ENCODE measurements at places on chromosomes 3 and 15.

DNA sequence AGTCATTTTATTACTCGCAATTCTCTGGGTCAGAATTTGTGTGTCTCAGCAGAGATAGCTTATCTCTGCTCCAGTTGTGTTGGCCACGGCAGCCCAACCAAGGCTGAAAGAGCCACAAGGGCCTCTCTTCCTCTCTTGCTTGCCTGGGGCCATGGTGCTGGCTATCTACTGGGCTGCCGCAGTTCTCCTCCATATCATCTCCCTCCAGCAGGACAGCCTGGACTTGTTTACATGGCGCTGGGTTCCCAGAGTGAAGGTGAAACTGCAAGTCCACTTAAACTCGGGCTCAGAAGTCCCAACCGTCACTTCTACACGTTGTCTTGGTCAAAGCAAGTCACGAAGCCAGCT lies 134.8 kb downstream of the UACA start:
- peaks cover 29% of the 10 kb centered on the region for H3K27me3 ChIP-seq
- H3K4me3 ChIP-seq, result no peak overlapping the region
- no peak for DNase-seq
- H3K27ac ChIP-seq, result no peak overlapping the region

DNA sequence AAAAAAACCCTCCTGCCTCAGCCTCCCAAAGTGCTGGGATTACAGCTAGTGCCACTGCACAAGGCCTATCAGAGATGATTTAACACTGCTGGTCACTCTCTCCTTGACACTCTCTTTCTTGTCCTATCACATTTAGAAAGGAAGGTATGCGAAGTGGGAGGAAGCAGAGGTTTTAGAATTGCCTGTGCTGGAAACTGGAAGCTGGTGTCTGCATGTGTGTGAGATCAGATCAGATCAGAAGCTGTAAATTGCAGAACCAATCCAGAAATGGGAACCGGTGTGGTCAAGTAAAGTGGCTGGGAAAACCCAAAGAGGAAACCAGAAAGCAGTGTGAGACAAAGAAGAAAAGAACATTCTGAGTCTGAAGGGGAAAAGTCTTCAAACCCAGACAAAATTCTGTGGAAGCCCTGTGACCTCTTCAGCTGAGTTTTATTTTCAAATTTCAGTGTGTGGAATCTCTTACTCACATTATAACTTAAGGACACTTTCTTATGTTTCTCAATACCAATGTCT lies 2.8 kb downstream of the EFHB start:
- peaks cover 28% of the 10 kb centered on the region for H3K4me1 ChIP-seq
- H3K27ac ChIP-seq, result no peak overlapping the region
- no peak overlapping the region for H3K4me3 ChIP-seq
- peak; percentile 30 for DNase-seq

GRCh38 chr3:114365909-114366308 lies 72.1 kb downstream of the TIGIT start:
- H3K36me3 ChIP-seq, result no peaks in the 10 kb centered on the region
- H3K27ac ChIP-seq, result no peak overlapping the region
- no peaks in the 10 kb centered on the region for H3K27me3 ChIP-seq
- H3K4me1 ChIP-seq, result no peaks in the 10 kb centered on the region
- DNase-seq, result no peak

- no peaks in the 10 kb centered on the region for H3K27me3 ChIP-seq
- H3K36me3 ChIP-seq, result peaks cover 2% of the 10 kb centered on the region
- DNase-seq, result no peak
- H3K27ac ChIP-seq, result no peak overlapping the region
- H3K4me1 ChIP-seq, result no peaks in the 10 kb centered on the region
Observed at GRCh38 chr3:177633671-177634207, 436.5 kb upstream of the TBL1XR1 start.

DNA sequence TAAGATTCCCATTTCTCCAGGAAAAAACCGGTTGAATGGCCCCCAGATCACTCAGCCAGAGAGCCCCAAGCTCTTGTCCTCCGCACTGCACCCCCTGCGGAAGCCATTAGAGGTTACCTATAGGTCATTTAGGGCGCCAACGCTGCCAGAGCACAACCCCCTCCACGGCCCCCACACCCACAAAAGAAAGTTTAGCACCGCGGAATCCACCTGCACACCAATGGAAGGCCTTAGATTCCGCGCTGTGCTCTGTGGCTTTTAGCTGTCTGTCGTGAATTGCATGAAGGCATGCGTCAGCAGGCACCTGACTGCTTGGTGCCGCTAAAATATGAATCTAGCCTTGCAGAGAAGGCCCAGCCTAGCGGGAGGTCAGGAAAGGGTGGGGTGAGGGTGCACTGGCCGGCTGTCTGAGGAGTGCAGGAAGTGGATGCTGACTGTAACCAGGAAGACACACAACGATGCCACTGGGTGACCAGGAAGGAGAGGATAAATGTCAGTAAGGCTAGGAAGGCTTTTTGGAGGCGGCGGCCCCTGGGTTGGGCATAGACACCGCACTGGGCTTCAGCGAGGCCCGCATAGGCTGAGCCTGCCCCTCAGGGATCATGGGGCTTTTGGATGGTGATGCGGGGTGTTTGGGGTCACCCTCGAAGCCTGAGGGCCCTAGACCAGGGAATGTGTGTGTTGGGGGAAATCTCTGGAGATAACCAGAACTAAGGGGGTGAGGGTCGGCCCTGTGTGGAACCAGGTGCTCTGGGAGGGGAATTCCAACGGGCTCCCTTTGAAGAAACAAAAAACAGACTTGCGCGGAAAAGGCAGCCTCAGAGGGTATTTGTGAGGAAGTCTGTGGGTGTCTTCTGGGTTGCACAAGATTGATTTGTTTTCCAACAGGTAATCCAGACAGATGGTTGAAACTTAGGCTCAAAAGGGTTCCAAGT lies 976 bp upstream of the NUP210 start:
- peak overlapping the region; percentile 97 for H3K27ac ChIP-seq
- peaks cover 31% of the 10 kb centered on the region for H3K36me3 ChIP-seq
- peaks cover 67% of the 10 kb centered on the region for H3K4me1 ChIP-seq
- no peaks in the 10 kb centered on the region for H3K27me3 ChIP-seq
- DNase-seq, result peak; percentile 88

GRCh38 chr15:95590533-95591044 lies 739.9 kb upstream of the NR2F2 start:
- H3K4me3 ChIP-seq, result no peak overlapping the region
- H3K4me1 ChIP-seq, result no peaks in the 10 kb centered on the region
- H3K36me3 ChIP-seq, result no peaks in the 10 kb centered on the region
- peaks cover 9% of the 10 kb centered on the region for H3K27me3 ChIP-seq
- DNase-seq, result no peak
- H3K27ac ChIP-seq, result no peak overlapping the region

GRCh38 chr3:141878817-141879216 lies 2.4 kb downstream of the ATP1B3 start:
- no peaks in the 10 kb centered on the region for H3K27me3 ChIP-seq
- no peak for DNase-seq
- H3K4me1 ChIP-seq, result peaks cover 55% of the 10 kb centered on the region
- H3K4me3 ChIP-seq, result peak overlapping the region; percentile 93
- H3K36me3 ChIP-seq, result peaks cover 33% of the 10 kb centered on the region

DNA sequence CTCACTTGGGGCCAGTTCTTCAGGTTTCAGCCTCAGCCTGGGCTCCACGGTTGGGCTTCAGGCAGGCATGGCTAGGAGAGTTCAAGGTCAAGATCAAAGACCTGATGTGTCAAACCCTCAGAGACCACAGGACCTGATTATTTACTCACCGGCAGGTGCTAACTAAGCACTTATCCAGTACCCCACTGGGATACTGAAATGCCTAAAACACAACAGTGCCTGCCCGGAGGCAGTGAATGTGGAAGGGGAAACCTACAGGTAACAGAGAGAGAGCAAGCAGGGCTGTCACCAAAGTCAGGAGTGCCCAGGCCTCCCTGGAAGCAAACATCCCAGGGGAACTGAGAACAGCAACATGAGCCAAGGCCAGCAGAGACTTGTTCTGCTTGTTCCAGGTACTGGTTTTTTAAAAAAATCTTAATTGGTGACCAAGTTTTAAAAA lies 6.7 kb downstream of the IDH2 start:
- peak overlapping the region; percentile 87 for H3K27ac ChIP-seq
- peaks cover 70% of the 10 kb centered on the region for H3K4me1 ChIP-seq
- H3K36me3 ChIP-seq, result peaks cover 59% of the 10 kb centered on the region
- peak; percentile 51 for DNase-seq
- peak overlapping the region; percentile 60 for H3K4me3 ChIP-seq

DNA sequence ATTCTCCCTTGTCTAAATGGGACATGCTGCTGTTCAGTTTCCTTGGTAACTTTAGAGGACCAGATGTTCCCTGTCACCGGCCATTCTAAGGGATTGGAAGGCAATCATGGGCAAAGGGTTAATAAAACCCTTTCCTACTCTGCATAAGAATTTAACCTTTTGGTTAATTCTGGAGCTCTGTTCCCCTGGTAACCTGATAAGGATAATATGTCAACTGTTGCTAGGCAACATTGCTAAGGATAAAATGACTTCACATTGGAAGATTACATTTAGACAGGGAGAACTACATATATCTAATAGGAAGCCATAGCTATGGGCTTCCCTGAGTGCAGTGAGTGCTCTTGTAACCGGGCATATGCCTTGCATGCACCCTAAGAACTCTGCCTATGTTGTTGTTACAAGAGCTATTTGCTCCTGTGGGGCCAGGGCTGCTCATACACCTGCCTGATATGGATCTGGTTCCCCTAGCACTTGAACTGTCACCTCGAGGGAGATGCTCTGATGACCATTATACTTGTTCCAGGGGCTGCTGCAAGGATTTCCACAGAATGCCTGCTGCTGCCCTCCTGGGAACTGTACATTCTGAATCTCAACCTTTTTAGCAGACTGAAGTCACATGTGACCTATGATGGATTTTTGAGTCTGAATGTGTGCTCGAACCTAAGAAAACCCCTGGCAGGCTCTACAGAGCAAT lies 326.3 kb upstream of the PDZRN3 start:
- no peaks in the 10 kb centered on the region for H3K36me3 ChIP-seq
- no peaks in the 10 kb centered on the region for H3K27me3 ChIP-seq
- H3K4me1 ChIP-seq, result no peaks in the 10 kb centered on the region
- no peak for DNase-seq
- H3K27ac ChIP-seq, result no peak overlapping the region

- H3K36me3 ChIP-seq, result peaks cover 14% of the 10 kb centered on the region
- DNase-seq, result peak; percentile 74
- peak overlapping the region; percentile 29 for H3K4me3 ChIP-seq
- H3K27me3 ChIP-seq, result no peaks in the 10 kb centered on the region
- peak overlapping the region; percentile 85 for H3K27ac ChIP-seq
Observed at GRCh38 chr3:47961815-47962606, 54.2 kb downstream of the MAP4 start.

DNA sequence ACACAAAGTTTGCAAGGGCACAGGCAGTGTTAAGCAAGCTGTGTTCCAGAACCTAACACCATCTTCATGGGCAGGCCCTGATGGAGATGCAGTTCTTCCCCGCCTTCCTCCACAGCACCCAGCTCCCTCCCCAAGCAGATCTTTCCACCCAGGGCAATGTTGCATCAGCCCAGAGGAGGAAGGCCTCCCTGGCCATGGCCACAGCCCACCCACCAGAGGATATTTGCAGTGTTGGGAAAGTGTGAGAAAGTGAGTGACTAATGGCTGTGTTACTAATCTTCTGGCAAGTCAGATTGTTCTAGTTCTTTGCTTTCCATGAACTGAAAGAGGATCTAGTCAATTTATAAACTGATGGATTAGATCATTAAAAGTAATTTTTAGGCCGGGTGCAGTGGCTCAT lies 42.0 kb upstream of the ATP10A start:
- H3K27me3 ChIP-seq, result no peaks in the 10 kb centered on the region
- no peaks in the 10 kb centered on the region for H3K36me3 ChIP-seq
- H3K27ac ChIP-seq, result no peak overlapping the region
- H3K4me3 ChIP-seq, result no peak overlapping the region
- no peak for DNase-seq

DNA sequence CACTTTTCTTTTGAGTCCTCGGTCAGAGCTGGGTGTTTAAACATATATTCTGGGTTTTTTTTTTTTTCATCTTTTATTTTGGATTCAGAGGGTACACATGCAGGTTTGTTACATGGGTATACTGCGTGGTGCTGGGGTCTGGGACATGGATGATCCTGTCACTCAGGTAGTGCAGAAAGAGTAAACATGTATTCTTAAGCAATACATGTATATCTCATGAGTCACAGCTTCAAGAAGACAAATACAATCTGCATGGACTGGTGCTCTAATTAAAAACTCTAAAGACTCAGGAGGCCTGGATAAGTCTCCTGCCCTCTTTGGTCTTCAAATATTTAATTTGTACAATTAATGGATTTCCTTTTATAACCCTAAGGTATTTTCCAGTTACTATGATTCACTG lies 50.6 kb upstream of the PHLDB2 start:
- DNase-seq, result no peak
- H3K27ac ChIP-seq, result no peak overlapping the region
- no peaks in the 10 kb centered on the region for H3K36me3 ChIP-seq
- no peak overlapping the region for H3K4me3 ChIP-seq

DNA sequence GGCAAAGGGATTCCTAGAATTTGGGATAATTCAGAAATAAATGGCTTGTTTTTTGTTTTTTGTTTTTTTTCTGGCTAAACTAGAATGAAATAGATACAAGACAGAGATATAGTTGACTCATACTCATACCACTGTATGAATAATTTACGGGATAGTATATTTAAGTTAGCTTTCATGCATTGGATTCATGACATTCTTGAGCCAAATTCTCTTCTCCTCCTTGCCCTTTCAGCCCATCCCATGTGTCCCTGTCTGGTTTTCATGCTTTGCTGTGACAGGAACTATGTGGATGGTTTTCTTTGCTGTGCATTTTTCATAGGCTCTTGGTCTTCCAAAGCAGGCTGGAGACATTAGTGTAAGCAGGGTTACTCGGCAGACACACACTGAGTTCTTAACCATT lies 66.6 kb upstream of the UMPS start:
- H3K27ac ChIP-seq, result no peak overlapping the region
- peaks cover 39% of the 10 kb centered on the region for H3K4me1 ChIP-seq
- DNase-seq, result no peak
- peaks cover 9% of the 10 kb centered on the region for H3K36me3 ChIP-seq

DNA sequence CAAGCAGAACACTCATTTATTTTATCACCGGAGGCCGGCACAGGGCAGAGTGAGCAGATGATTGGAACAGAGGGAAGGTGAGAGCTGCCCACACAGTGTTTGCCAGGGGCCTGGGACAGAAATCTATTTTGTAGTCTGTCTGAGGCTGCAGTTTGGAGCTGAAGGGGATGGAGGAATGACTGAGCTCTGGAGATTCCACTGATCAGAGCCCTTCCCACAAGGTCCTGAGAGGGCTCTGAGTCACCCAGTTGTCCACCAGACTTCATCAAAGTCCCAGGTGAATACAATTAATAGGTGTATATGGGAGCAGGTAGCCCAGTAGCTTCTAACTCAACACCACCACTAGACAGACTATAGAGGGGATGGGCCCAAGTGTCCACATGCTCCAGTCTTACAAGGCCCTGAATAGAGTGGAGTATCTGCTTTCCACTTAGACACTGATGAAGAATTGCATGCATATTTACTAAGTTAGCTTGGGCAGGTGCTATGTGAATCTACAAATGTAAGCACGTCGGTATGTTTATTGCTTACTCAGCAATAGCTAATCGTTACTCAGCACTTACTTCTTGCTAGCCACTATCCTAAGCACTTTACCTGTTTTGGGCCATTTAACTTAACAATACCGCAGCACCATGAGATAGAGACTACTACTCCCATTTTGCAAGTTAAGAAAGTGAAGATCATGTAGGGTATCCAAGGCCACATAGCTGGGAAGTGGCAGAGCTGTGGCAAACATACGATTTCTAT lies 2.7 kb upstream of the STARD5 start:
- peaks cover 2% of the 10 kb centered on the region for H3K36me3 ChIP-seq
- H3K4me3 ChIP-seq, result no peak overlapping the region

GRCh38 chr3:37949866-37950265 lies 40.7 kb upstream of the VILL start:
- no peak for DNase-seq
- no peaks in the 10 kb centered on the region for H3K36me3 ChIP-seq
- H3K27me3 ChIP-seq, result no peaks in the 10 kb centered on the region
- no peaks in the 10 kb centered on the region for H3K4me1 ChIP-seq

Measured in activated CD8-positive, alpha-beta T cell treated with anti-CD3 and anti-CD28 coated beads, Interleukin-2, amount 10 ng/mL, durations not matched to agents 7 days and 5 days (primary cell).